HT1080 (cell line): ENCODE measurements at places on chromosomes 3 and 15. TPM values are rescaled to one million over a fixed set of nuclear protein-coding genes. Genes with fewer than 3 reads are reported as not detected.

DNA sequence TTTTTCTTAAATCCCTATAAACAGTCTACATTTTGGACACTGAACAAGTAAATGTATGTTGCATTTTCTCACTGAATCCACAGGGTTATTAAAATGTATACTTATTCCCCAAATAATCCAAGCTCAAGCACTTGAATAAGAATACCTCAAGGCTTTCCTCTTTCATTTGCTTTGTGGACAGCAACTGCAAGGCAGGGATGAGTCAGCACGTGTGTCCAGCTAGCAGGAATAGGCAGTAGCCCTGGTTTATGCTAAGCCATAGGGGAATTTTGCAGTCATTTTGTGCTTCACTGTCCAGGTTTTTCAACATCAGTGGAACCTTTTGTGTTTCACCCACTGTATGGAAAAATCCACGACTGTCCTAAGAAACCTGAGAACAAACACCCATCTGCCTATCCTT, 96.7 kb upstream of the KCNMB2 start:
- peak; percentile 63 for DNase-seq

DNA sequence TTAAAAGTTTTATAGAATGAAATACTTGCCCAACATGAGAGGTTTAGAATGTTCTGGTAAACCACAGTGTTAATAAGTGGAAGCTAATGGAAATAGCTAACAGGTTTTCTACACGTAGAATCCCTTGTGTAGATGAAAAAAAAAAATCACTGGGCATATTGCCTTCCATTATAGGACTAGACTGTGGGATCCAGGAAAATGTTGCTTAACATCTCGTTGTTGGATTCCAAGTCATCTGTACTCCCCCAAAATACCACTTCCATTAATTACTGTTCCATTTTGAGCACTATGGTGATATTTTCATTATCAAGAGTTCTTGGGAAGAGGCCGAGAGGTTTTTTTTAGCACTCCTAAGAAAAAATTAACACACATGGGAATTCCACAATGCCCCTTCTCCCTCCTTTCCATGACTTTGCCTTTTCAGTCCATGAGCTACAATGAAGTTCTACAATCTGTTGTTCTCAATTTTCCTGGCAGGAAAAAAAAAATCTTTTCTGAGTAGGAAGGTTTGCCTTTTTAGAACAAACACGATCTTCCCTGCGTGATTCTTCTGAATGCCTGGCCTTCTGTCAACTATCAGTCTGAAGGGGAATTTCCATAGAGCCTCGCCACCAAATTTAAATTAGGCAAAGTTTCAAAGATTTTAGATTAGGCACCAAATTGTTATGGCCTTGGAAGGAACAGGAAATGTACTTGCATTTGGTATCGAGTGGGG, 74.4 kb upstream of the CTDSPL start:
- DNase-seq = no peak

Gene KCNMB2
- not detected in 2 replicates for total RNA-seq

DNA sequence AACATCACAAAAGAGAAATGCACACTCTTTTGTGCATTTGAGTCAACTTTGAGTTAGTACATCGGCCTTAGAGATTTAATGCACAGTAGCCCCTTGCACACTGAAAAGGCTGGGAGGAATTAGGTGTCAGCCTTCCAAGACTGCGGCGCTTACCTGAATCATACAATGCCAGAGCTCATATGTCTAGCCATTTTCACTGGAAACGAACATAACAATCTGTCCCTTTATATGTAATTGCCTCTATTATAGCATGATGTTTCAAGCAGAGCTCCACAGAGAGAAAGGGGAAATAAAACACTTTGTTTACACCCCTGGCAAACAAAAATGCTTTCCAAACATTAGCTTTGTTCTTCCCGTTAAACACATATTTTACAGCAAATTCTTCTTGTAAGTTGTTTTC, 315.7 kb upstream of the SLCO3A1 start:
- no peak for DNase-seq

GRCh38 chr15:50909010-50909317, 481 bp downstream of the AP4E1 start:
- no peak for DNase-seq

Gene MLF1
- 12.0 and 17.7 TPM in 2 replicates for total RNA-seq

GRCh38 chr3:152043620-152044019, 170.2 kb downstream of the SUCNR1 start:
- DNase-seq = no peak

Gene QTRT2
- total RNA-seq = 32.1 and 32.3 TPM in 2 replicates

DNA sequence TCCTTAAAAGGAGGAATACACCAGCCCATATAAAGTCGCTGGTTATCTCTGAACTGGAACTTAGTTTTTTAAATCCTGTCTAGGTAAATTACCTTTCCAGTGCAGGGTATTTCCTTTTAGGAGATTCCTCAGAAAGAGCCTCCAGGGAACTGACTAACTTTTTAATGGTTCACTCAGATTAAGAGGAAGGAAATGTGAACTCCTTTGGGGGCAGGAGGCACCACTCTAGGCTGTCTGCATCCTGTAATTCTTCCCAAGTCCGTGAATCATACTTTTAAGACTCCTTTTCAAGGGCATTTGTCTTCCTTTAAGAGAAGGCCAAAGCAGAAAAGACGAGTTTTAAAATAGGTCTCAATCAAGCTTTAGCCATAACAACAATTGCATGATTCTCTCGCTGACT, 871.2 kb upstream of the NR2F2 start:
- peak; percentile 45 for DNase-seq

DNA sequence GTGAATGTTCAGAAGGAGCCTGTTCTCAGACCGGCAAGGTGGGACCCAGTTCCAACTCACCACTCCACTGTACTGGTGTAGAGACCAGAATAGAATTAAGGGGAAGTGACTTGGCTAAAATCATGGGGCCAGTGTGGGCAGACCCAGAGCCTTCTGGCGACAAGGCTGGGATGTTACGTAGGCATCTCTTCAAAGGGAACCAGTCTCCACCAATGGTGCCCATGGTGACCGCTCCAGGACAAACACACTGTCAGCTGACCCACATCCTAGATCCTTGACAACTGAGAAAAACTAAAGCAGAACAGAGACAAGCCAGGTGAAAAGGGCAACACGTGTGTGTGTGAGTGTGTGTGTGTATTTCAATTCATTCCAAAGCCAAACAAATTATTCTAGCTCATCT, 321.7 kb upstream of the FRG2C start:
- DNase-seq = no peak

DNA sequence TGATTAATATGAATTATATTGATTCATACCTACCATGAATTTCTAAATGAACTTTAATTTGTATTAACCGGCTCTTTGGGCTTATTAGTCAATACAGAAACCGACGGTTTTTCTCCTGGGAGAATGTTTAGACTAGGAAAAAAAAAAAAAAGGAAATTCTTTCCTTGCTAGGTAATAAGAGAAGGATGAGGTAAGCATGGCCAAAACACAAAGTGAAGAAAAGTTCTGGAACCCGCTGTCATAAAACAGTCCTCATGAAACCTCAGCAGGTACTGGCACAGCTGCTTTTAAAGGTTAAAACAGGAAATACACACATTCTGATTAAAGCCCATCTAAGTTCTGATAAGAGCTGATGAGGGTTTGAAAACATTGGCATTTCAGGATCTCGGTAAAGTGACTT, 30.8 kb upstream of the PSTPIP1 start:
- DNase-seq = peak; percentile 11

DNA sequence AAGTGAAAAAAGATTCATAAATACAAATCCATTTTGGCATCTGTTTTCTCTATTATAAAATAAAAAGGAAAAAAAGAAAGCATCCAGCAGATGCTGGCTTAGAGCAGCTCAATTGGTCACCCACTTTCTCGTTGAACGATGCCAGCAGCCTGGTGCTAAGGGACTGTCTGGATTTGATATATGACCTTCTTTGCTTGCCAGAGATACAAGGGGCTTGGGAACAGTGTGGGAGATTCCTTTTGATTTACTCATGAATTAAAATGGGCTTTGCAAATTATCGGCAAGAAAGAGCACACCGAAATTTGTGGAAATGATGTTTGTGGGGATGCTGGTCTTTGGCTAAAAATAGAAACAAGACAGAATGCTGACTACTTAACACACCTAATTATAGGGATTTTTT, 210.3 kb upstream of the STT3B start:
- DNase-seq = no peak

Gene ZNF280D
- total RNA-seq = 2.3 TPM in 2 replicates

GRCh38 chr15:91263632-91264531, 163.8 kb downstream of the SV2B start:
- peak; percentile 4 for DNase-seq

GRCh38 chr3:170558427-170558826, 27.4 kb downstream of the SLC7A14 start:
- DNase-seq = no peak

- DNase-seq = no peak
Measured at GRCh38 chr3:11555881-11556633, 87.7 kb downstream of the VGLL4 start.

Gene SLC2A2
- total RNA-seq = not detected in 2 replicates

Gene CKMT1B
- 0.20 and 0.27 TPM in 2 replicates for total RNA-seq

Gene ALPK3
- 0.02 and 0.03 TPM in 2 replicates for total RNA-seq

DNA sequence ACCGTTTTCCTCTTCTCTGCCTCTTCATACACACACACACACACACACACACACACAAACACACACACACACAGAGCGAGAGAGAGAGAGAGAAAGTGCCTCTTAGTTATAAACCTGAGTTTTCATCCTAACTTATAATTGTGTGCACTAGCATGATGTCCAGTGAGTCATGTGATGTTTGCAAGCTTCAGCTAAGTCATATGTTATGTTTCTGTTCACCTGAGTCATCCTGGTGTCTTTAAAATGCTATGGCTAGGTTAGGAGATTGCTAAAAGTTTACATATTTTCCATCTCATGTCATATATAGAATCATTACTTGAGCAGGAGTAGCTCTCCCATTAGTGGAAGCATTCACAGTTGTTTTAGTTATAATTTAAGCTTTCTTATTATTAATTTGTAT, 155.8 kb downstream of the EPHA6 start:
- DNase-seq = peak; percentile 28

GRCh38 chr3:149969110-149969939, 1.4 kb downstream of the PFN2 start:
- peak; percentile 88 for DNase-seq

DNA sequence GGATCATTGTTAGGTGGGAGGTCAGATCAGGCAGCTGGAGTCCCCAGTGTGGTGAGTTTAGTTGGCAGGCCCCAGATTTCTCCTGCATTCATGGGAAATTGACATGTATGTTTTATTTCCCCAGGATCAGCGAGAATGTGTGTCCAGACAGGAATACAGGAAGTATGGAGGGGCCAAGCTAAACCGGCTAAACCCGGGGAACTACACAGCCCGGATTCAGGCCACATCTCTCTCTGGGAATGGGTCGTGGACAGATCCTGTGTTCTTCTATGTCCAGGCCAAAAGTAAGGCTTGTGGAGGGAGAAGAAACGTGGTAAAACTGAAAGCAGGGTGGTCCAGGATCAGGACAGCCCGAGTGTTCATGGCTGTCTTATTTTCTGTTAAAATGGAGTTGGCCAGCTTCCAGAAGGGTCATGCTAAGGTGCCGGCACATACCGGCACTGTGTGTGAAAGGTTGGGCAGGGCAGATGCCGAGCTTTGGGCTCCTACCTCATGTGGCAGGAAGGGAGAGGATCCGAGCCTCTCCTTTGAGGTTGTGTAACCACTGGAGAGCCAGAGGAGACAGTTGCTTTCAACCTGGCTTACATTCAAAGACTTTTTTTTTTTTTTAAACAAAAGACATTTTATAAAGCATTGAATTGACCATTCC, 83.1 kb downstream of the PGPEP1L start:
- DNase-seq = no peak

Gene PAK6
- total RNA-seq = 0.02 and 0.03 TPM in 2 replicates

Gene SEMA5B
- total RNA-seq = not detected in 2 replicates

Gene CDHR4
- not detected in 2 replicates for total RNA-seq

- no peak for DNase-seq
Measured at GRCh38 chr15:42121021-42121420, 26.7 kb upstream of the PLA2G4D start.

Gene VGLL3
- 0.87 and 0.88 TPM in 2 replicates for total RNA-seq

DNA sequence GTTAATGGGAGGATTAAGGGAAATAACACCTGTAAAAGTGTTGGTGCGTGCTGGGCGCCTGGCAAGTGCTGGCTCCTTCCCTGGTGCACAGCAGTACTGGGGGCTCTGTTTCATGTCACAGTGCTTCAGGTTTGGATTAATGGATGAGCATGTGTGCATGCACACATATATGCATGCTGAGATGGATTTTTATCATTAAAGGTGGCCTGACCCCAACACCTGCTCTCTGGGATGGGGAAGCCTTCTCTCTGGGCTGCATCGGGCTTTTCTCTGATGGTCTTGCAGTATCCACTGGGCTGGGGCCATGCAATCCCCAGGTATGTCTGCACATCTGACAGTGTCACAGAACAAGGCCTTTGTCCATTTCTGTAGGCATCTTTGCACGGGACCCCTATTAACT, 127.5 kb upstream of the PLXNA1 start:
- no peak for DNase-seq

GRCh38 chr3:37037352-37037751, 44.0 kb downstream of the MLH1 start:
- no peak for DNase-seq

GRCh38 chr15:82298032-82298431, 35.4 kb downstream of the SAXO2 start:
- DNase-seq = no peak

DNA sequence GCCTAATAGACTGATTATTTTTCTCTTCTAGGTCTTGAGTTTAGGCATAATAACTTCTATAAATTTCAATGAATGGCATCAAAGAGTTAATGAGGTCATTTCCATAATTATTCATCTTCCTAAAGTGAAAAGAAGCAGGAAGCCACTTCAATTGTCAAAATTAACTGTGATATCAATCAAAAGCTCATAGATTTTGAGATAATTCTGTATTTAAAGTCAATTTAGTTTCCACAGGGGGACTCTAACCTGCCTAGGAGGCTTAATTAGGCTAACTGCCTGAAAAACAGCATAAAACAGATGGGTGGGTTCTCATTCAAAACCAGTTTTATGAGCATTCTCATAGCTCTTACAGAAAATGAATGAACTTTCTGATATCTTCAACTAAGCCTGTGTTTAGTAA, 177.8 kb downstream of the OTOL1 start:
- DNase-seq = no peak

DNA sequence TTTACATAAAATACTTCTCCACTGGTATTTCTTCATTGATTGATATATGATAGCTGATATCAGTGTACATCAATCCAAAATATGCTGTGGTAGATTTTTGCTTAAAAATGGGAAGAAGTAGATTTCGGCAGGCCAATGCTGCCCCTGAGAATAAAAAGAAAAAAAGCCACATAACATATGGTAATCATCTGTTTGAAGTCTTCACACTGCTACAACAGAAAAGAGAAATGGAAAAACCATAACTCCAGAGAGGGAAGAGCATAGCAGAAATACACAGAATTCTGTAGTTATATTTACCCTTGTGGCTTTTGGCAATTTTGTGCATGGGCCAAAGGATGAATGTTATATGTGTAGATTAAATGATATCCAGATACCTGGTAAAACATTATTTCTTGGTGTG, 143.1 kb upstream of the KCNMB2 start:
- DNase-seq = no peak

DNA sequence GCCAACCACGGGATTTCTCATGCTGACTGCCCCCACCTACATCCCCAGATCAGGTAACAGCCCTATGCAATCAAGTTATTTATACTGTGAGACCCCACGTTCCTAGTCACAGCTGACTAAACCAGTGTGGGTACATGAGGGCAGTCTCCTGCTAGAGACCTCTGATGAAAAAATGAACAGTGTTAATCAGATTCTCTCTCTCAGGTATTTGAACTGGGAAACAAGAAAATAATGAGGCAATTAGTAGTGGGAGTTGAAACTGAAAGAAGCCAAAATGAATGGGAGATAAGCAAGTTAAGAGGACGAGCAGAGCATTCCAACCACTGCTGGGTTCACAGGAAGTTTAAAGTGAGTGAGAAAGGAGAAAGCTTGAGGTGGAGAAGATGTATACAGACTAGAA, 98.5 kb upstream of the MYO5C start:
- no peak for DNase-seq

Gene MB21D2
- total RNA-seq = 16.1 and 17.8 TPM in 2 replicates
